Endothelial cell of umbilical vein (primary cell): ENCODE measurements at places on chromosomes 11 and 22. TPM values are rescaled to one million over a fixed set of nuclear protein-coding genes. Genes with fewer than 3 reads are reported as not detected.

DNA sequence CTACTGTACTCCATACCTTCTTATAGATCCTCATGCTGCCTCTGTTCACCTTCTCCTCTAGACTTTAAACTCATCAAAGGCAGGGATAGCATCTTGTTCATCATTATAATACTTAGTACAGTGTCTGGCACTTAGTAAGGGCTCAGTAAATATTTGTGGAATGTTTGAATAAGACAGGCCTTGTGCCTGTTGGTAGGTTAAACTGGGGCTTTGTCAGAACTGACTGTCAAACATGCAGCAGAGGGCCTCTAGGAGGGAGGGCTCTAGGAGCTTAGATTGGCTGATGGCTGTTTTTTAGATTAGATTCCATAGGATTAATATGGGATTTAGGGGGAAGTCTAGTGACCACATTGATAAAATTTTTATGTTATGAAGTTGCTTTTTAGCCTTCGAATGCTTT lies 70.8 kb downstream of the RNF169 start:
- H3K36me3 ChIP-seq: peaks cover 2% of the 10 kb centered on the region
- no peak overlapping the region for H3K4me3 ChIP-seq
- no peaks in the 10 kb centered on the region for H3K27me3 ChIP-seq
- H3K27ac ChIP-seq: peak overlapping the region; percentile 64

Gene MOGAT2
- polyA plus RNA-seq: not detected in 2 replicates

DNA sequence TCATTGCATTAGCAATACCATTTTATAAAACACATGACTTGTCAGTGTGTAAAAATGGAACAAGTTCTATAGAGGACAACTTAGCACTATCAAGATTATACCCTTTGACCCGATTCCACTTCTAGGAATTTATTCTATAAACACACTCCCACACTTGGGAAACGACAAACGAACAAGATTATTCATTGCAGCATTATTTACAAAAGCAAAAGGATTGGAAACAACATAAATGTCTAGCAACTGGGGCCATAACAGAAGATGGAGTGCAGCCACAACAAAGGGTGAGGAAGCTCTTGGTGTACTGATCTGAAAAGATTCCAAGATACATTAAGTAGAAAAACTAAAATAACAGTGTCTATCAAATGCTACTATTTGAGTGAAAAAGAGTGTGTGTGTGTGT lies 2.3 kb upstream of the IRAG1 start:
- H3K4me3 ChIP-seq: no peak overlapping the region
- H3K27ac ChIP-seq: no peak overlapping the region
- no peaks in the 10 kb centered on the region for H3K36me3 ChIP-seq
- H3K4me1 ChIP-seq: no peaks in the 10 kb centered on the region
- no peak for DNase-seq
- no peaks in the 10 kb centered on the region for H3K27me3 ChIP-seq

Gene DBX1
- not detected in 2 replicates for polyA plus RNA-seq

DNA sequence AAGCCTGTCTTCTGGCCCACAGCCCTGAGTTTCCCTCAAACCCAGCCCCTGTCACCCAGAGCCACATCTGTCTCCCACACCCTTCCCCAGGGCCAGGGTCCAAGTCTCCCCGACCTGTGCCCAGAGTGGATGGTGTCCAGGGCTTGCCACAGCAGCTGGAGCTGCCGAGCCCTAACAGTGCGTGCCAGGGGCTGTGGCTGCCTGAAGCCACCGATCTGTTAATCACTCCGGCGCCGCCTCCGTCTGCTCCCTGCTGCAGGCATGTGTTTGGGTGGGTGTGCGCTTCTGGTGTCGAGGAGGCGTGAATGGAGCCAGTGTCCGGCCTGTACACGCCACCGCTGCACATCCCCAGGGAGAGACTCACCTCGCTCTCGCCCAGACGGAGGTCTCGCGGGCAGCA lies 26.1 kb downstream of the SHISAL1 start:
- no peaks in the 10 kb centered on the region for H3K27me3 ChIP-seq
- DNase-seq: no peak
- H3K27ac ChIP-seq: no peak overlapping the region
- H3K36me3 ChIP-seq: no peaks in the 10 kb centered on the region
- no peak overlapping the region for H3K4me3 ChIP-seq

- H3K4me1 ChIP-seq: peaks cover 11% of the 10 kb centered on the region
- H3K27ac ChIP-seq: no peak overlapping the region
- no peak for DNase-seq
- H3K4me3 ChIP-seq: no peak overlapping the region
- peaks cover 5% of the 10 kb centered on the region for H3K36me3 ChIP-seq
Observed at GRCh38 chr11:77806993-77807392, 13.5 kb downstream of the RSF1 start.

DNA sequence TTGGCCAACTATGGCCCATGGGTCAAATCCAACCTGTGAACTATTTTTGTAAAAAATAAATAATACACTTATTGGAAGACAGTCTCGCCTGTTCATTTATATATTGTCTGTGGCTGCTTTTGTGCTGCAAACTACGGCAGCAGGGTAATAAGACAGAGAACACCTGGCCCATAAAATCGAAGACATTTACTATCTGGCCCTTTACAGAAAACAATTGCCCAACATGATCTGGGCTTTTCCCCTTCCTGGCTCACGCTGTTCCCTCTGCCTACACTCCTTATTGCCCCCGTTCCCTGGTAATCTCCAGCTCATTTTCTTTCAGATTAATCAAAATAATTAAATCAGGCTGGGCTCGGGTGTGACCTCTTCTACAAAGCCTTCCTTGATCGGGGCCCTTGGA lies 5.6 kb downstream of the PLAAT2 start:
- peaks cover 5% of the 10 kb centered on the region for H3K27me3 ChIP-seq
- H3K27ac ChIP-seq: no peak overlapping the region
- H3K36me3 ChIP-seq: no peaks in the 10 kb centered on the region

DNA sequence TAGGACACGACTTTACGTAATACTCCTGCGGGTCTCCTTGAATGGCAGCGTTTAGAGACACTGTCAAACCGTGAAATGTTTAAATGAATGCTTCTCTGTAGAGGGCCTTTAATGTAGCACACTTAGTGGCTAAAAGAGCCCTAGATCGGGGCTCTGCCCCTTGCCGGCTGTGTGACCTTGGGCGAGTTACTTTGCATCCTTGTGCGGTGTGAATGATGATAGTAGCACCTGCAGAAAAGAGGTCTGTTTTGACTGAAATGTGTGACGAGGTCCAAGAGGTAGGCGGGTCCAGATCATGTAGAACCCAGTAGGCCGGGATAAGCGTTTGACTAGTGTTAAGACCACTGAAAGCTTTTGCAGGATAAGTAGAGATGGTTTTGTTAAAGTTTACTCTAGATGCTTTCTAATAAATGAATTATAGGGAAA lies 866 bp downstream of the MED17 start:
- no peak for DNase-seq
- H3K27me3 ChIP-seq: no peaks in the 10 kb centered on the region
- peak overlapping the region; percentile 87 for H3K27ac ChIP-seq
- H3K4me1 ChIP-seq: peaks cover 22% of the 10 kb centered on the region
- peaks cover 2% of the 10 kb centered on the region for H3K36me3 ChIP-seq

Gene LRRN4CL
- 0.03 TPM in 1 of 2 replicates, not detected in the other for polyA plus RNA-seq

Gene IRAG1
- polyA plus RNA-seq: 0.22 and 0.24 TPM in 2 replicates

- H3K4me3 ChIP-seq: no peak overlapping the region
- DNase-seq: no peak
- no peaks in the 10 kb centered on the region for H3K27me3 ChIP-seq
- H3K4me1 ChIP-seq: peaks cover 48% of the 10 kb centered on the region
- H3K36me3 ChIP-seq: no peaks in the 10 kb centered on the region
- no peak overlapping the region for H3K27ac ChIP-seq
Observed at GRCh38 chr11:72635309-72635915, 38.8 kb downstream of the PDE2A start.

Gene ARHGAP8
- polyA plus RNA-seq: not detected in 2 replicates

DNA sequence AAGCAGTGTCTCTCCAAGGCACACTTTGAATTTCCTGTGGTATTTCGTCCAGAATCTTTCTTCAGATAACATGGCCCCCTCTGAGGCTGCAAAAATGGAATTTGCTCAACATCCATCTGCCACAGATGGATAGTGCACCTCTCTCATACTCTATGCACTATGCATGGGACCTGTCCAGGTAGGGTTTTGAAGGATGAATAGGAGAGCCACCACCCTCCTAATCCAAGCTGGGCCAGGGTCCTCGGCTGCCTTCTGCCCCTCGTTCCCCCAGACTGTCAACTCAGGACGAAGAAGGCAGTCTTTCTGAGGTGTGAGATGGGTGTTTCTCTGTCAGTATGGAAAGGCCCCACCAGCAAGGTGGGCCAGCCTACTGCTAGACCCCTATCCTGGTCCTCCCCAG lies 56.4 kb downstream of the MN1 start:
- no peaks in the 10 kb centered on the region for H3K4me1 ChIP-seq
- no peaks in the 10 kb centered on the region for H3K36me3 ChIP-seq
- no peak for DNase-seq
- H3K27me3 ChIP-seq: peaks cover 4% of the 10 kb centered on the region
- H3K4me3 ChIP-seq: no peak overlapping the region

DNA sequence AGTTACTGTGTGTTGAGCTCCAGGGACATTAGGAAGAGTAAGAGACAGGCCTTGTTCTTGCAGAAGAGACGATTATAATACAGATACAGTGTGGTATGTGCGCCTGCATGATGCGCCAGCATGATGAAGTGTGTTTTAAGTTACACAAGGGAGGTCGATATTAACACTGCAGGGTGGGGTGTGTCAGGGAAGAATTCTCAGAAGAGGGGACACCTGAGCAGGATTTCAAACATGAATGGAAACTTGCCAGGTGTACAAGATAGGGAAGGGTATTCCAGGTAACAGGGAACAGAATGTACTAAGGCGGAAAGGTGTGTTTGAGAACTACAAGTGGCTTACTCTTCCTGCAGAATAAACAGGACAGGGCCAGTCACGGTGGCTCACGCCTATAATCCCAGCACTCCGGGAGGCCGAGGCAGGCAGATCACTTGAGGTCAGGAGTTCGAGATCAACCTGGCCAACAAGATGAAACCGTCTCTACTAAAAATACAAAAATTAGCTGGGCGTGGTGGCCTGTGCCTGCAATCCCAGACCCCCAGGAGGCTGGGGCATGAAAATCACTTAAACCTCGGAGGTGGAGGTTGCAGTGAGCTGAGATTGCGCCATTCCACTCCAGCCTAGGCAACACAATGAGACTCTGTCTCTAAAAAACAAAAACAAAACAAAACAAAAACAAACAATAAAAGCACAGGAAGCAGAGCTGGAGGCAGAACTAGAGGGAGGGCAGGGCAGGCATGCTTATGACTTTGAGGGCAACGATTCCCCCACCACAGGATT lies 59.0 kb downstream of the SYN3 start:
- no peak overlapping the region for H3K27ac ChIP-seq
- H3K4me1 ChIP-seq: no peaks in the 10 kb centered on the region
- DNase-seq: no peak
- H3K27me3 ChIP-seq: no peaks in the 10 kb centered on the region

Gene PKNOX2
- polyA plus RNA-seq: 0.89 and 0.91 TPM in 2 replicates

DNA sequence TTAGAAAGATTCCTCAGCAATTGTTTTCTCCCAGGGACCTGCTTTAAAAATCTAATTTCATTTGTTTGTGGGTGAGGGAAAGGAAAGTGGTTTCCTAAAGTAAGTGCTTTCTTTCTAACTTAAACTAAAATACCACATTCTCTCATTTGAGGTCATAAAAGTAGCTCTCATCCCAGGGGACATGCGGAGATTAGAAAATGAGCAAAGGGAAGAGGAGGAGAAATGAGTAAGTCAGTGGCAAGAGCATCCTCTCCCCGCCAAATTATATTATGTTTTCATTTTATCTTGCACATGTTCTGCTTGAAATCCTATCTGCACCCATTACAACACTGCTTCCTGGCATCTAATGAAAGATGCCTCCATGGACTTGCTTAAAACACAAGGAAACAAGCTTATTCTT lies 191.4 kb downstream of the ARHGAP42 start:
- H3K4me1 ChIP-seq: no peaks in the 10 kb centered on the region
- no peaks in the 10 kb centered on the region for H3K27me3 ChIP-seq
- DNase-seq: no peak
- H3K36me3 ChIP-seq: no peaks in the 10 kb centered on the region
- H3K4me3 ChIP-seq: no peak overlapping the region

- no peak for DNase-seq
- H3K27me3 ChIP-seq: no peaks in the 10 kb centered on the region
- H3K27ac ChIP-seq: no peak overlapping the region
- H3K36me3 ChIP-seq: no peaks in the 10 kb centered on the region
- H3K4me1 ChIP-seq: no peaks in the 10 kb centered on the region
Observed at GRCh38 chr11:40602866-40603552, 856.4 kb downstream of the LRRC4C start.

- H3K27me3 ChIP-seq: no peaks in the 10 kb centered on the region
- no peak overlapping the region for H3K27ac ChIP-seq
- no peak for DNase-seq
- H3K36me3 ChIP-seq: no peaks in the 10 kb centered on the region
Observed at GRCh38 chr11:8100605-8101004, 19.6 kb downstream of the TUB start.

Gene PRR33
- not detected in 2 replicates for polyA plus RNA-seq

GRCh38 chr11:44593251-44593650 lies 27.8 kb downstream of the CD82 start:
- H3K4me3 ChIP-seq: no peak overlapping the region
- no peaks in the 10 kb centered on the region for H3K27me3 ChIP-seq
- no peaks in the 10 kb centered on the region for H3K4me1 ChIP-seq

GRCh38 chr22:45009606-45010531 lies at the start of gene PHF21B:
TSS of gene PHF21B (minus strand) at chr22:45010005. CDS start at chr22:45009549, 456 bp downstream.
- peaks cover 47% of the 10 kb centered on the region for H3K27me3 ChIP-seq
- H3K4me1 ChIP-seq: peaks cover 10% of the 10 kb centered on the region
- peak within 1 kb of the TSS; percentile 43 for H3K4me3 ChIP-seq
- no peaks in the 10 kb centered on the region for H3K36me3 ChIP-seq
- peak; percentile 4 for DNase-seq
- H3K27ac ChIP-seq: no peak within 1 kb of the TSS

- H3K4me1 ChIP-seq: peaks cover 16% of the 10 kb centered on the region
- no peak overlapping the region for H3K4me3 ChIP-seq
Observed at GRCh38 chr11:60367009-60367408, 11.3 kb upstream of the MS4A7 start.

Gene DEFB131B
- not detected in 2 replicates for polyA plus RNA-seq

- no peaks in the 10 kb centered on the region for H3K36me3 ChIP-seq
- H3K27me3 ChIP-seq: peaks cover 73% of the 10 kb centered on the region
- no peak overlapping the region for H3K4me3 ChIP-seq
- H3K4me1 ChIP-seq: peaks cover 2% of the 10 kb centered on the region
- no peak for DNase-seq
Observed at GRCh38 chr11:134276396-134277182, 410 bp downstream of the GLB1L3 start.

DNA sequence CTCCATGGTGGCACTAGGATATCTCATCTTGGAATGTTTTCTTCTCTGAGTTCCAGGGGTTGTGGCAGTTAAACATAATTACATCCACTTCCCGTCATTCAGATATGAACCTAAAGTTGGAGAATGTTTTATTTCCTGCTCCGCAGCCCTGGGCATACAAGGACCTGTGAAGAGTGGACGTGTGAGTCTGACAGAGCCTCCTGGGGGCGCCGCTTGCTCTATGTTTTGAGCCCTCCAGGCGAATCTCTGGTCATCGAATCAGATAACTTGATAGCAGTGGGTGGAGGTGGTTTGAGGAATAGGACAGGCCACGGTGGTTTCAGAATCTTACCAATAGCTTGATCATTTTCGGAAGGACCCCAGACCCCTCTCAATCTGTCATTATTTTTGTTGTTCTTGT lies 174.2 kb downstream of the NTM start:
- no peak for DNase-seq
- no peak overlapping the region for H3K27ac ChIP-seq
- no peak overlapping the region for H3K4me3 ChIP-seq
- no peaks in the 10 kb centered on the region for H3K4me1 ChIP-seq
- H3K36me3 ChIP-seq: no peaks in the 10 kb centered on the region
- H3K27me3 ChIP-seq: no peaks in the 10 kb centered on the region

Gene GDPD4
- not detected in 2 replicates for polyA plus RNA-seq

- H3K27me3 ChIP-seq: no peaks in the 10 kb centered on the region
- H3K27ac ChIP-seq: no peak overlapping the region
- H3K4me1 ChIP-seq: peaks cover 4% of the 10 kb centered on the region
- H3K4me3 ChIP-seq: no peak overlapping the region
Observed at GRCh38 chr11:3905080-3905953, 49.9 kb downstream of the STIM1 start.
